AG08396 (cell line): ENCODE measurements at places on chromosomes 11 and 22.

DNA sequence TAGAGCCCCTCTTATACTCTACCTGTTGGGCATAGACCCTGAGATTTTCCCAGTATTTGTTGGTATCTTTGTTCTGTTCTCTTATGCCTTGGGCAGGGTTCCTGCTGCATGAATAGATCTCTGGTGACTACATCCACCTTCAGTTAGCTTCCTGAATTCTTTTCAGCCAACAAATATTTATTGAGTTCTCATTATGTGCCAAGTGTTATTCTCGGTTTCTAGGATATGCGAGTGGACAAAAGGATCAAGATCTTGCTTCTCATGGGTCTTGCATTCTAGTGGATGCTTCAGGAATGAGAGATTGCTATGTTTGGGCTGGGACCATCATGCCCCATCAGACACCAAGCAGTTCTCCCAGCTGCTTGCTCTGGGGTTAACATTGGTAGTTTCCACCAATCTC lies 340.0 kb downstream of the METTL15 start:
- no peak for DNase-seq

DNA sequence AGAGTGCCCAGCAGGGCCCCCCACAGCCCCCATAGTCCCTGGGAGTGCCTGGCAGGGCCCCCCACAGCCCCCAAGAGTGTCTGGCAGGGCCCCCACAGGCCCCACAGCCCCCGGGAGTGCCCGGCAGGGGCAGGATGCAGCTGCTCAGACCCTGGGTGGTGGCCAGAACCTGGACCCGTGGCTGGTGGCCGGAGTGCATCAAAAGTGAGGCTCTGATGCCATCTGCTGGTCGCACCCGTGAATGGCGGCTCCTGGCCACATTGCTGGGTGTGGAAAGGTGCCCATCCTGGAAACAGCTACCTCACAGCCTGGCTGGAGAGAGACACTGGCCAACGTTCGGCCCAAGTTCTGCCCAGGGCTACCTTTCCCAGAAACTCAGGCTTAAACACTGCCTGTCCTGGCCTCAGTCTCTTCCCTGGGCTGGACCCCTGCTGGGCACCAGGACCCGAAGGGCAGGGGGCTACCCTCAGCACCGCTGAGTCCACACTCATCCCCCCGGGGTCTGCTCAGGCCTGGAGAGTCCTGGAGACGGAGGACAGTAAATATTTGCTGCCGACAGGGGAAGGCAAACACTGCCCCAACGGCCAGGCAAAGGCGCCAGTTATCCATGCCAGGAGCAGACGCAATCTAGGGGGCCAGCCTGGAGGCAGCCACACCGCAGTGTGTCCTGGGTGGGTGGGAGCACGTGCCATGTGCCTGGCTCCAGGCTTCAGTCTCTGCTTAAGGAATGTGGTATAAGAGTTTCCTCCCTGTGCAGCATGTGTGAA lies 4.4 kb downstream of the INS start:
- peak; percentile 92 for DNase-seq

- DNase-seq, result no peak
These were observed 46.0 kb downstream of the LRP5 start for GRCh38 chr11:68358416-68358815.

DNA sequence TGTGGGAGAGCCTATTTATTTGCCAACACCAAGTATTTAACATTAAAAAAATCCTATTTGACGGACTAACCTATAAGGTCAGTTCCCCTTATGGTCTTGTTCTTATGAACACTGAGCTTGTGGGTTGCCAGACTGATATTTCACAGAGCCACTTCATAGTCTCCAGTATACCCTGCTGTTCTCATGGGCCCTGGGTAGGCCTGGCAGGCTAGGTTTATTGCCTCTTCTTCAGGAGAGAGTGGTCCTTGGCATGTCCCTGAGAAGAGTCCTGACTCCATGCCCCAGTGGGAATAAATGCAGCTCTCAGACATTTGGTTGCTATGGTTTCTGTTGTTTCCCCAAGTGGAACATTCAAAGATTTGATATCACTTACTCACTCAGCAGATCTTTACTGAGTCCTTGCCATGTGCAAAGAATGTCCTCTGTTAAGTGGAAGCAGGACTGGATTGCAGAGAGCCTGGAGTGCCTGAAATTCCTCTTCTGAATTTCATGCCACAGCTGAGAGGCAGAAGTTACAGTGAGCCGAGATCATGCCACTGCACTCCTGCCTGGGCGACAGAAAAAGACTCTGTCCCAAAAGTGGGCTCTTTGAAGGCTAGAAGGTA lies 15.7 kb downstream of the SLC5A1 start:
- DNase-seq, result no peak

DNA sequence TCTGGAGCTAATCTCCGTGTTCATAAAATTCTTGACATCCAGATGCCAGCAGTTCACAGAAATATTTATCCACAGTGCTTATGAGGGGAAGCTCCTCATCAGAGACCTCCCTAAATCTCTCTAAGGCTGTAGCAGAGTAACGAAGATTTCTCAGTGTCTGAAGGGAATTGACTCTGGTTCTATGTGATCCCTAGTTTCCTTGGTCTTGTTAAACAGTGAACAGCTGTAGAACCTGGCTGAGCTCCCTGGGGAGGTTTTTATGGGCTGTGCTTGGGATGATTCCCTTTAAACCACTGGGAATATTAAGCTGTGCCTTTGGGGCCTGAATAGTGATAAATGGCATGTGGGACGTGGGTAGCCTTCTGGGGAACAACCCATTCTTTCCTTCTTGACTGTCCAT lies 43.7 kb upstream of the ARHGAP20 start:
- no peak for DNase-seq

DNA sequence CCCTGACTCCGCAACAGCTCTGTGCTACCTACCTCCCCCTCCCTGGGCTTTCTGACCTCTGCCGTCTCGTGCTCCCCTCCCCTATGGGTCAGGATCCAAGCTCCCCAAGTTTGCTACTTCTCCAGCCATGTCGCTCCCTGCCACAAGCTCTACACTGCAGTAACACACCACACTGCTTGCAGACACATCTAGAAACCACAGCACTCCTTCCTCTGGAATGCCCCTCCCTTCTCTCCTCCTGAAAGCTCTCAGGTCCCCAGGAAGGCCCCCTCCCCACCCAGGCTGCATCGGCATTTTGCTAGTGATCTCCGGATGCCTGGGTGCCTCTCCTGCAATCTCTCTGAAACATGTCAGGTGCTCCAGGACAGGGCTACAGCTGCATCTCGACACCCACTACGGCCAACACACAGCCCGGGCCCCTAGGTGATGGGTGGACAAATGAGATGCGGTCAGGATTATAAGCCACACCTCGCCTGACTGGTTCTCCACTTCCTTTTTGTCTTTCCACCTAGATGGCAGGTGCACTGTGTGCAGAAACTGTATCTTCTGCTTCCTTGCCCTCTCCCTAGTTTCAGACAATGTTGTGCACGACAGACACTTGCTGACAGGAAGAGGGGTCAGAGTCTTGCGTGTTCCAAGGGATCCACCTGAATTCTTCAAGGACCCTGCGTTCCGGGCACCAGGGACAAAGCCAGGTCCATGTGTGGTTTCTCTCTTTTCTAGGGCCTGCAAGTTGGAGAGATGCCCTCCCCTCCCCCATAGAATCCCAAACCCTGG lies 22.9 kb downstream of the RPUSD4 start:
- DNase-seq, result no peak

DNA sequence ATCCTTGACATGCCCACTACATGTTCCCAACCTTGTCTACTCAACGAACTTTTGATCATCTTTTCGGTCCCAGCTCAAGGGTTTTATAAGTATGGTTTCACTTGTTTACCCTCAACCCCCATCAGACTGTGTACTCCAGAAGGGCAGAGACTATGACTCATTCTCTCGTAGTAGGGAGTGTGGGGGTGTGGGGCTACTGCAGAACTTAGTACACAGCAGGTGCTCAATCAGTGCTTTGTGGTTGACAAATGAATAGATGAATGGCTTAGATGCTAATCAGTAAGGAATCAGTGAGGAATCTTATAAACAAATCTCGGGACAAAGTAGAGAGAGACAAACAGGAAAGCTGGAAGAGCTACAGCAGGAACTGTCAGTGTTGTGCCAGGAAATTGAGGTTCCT lies 151.7 kb upstream of the PLET1 start:
- DNase-seq, result no peak

GRCh38 chr11:67504950-67505581 lies at the start of gene PITPNM1:
Gene PITPNM1 (minus strand): TSS chr11:67505363. CDS start chr11:67504180, 1,183 bp downstream.
- DNase-seq, result peak; percentile 80

DNA sequence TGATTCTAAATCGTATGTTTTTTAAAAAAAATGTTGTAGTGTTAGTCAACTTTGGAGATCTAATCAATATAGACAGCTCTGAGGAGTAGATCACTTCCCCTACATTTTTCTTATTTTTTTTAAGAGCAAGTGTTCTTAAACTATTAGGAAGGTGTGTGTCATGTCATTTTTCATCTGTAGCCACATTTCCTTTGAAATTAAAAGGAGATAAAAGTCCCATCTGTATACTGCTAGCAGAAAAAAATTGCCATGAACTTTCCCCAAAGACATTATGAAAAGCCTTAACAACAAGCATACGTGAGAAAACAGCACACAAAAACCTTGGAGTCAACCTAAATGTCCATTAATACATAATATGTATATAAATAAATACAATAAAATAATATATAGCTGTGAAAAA lies 286.6 kb downstream of the ETS1 start:
- DNase-seq, result no peak

DNA sequence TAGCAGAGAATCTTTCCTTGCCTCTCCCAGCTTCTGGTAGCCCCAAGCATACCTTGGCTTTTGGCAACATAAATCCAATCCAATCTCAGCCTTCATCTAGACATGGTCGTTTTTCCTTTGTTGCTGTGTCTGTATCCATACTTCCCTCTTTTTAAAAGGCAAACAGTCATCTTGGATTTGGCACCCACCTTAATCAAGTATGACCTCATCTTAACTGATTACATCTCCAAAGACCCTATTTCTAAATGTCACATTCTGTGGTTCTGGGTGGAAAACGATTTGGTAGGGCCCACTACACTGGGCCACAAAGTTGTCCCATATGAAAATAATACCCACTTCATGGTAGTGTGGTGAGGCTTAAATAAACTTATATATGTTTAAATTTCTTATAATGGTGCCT lies 852 bp downstream of the BUD13 start:
- no peak for DNase-seq

- peak; percentile 45 for DNase-seq
These were observed 32.4 kb downstream of the MCAM start for GRCh38 chr11:119284344-119285157.

DNA sequence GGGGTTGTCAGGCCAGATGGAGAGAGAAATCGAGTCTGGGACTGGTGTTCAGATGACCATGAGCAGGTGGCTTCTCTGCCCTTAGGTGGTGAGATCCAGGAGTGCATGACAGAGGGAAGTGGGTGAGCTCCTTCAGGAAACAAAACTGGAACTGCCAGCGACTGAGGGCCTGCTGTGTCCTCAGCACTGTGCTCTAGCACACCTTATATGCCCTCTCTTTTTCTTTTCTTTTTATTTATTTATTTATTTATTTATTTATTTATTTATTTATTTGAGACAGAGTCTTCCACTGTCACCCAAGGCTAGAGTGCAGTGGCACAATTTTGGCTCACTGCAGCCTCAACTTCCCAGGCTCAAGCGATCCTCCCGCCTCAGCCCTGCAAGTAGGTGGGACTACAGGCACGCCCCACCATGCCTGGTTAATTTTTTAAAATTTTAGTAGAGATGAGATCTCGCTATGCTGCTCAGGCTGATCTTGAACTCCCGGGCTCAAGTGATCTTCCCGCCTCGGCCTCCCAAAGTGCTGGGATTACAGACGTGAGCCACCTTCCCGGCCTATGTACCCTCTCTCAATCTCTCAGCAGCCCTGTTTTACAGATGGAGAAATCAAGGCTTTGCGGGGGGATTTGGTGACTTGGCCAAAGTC lies 14.8 kb upstream of the RASD2 start:
- no peak for DNase-seq

DNA sequence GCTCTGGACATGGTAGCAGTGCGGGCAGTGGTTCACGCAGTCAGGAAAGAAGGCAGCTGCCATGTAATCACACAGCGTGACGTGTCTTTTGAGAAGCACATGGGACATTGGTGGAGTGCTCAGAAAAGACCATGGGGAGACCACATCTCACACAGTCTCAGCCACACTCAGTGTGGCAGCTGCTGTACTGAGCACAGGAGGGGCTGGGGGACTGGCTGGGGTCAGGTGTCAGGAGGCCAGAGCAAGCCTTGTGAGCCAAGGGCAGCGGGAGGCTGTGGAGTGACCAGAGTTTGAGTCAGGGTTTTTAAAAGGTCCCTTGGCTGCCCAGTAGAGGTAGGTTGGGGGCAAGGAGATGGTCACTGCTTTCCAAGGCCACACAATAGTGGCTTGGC lies 18.5 kb downstream of the CLDN5 start:
- no peak for DNase-seq

GRCh38 chr11:106021181-106021966 lies 666 bp downstream of the MSANTD4 start:
- DNase-seq, result peak; percentile 21

- DNase-seq, result no peak
These were observed 12.5 kb downstream of the RBM7 start for GRCh38 chr11:114412946-114413345.

DNA sequence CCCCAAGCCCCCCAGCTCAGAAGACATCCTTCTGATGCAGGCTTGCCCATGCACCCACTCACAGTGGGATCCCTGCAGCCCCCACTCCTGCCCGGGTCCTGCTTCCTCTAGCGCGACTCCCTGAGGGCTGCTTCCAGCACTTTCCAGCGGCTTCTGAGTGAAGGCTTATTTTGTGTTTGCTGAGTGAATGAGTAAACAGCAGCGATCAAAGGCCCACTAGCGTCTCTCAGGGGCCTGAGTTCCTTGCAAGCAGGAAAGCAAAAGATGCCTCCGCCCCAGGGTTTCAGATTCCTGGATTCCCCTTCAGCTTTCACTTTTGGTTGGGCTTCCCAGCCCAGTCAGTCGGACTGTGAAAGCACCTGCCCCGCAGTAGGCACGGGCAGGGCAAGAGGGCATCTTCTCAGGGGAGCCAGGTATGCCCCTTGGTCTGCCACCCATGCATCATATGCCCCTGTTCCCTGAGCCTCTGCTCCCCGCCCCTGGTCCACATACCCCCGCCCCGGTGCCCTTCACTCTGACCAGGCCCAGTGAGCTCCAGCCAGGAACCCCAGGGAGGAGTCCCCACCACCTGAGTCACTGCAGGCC lies 9.2 kb downstream of the FADD start:
- DNase-seq, result no peak

- DNase-seq, result no peak
These were observed 14.1 kb downstream of the CAPRIN1 start for GRCh38 chr11:34065505-34066203.

GRCh38 chr22:48245196-48245485 lies 1482.7 kb downstream of the TBC1D22A start:
- no peak for DNase-seq

DNA sequence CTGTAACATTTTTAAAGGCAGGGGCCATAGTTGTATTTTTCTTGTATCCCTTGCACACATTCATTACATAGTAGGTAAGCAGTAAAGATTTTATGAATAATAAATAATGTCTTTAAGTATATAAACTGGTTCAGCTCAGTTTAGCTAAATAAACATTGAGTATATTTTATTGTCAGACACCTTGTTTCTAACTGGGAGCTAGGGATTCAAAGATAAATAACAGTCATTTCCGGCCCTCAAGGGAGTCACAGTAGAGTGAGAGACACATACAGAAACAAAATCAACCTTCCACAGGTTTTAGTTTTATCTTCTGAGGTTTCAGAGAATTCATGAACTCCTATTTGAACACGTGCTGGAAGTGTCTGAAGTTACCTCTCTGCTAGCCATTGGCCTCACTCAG lies 760.2 kb downstream of the DLG2 start:
- DNase-seq, result no peak
